ENCODE measurements at places on chromosomes 11 and 22. TPM values are rescaled to one million over a fixed set of nuclear protein-coding genes. Genes with fewer than 3 reads are reported as not detected.

CNTF gene
- total RNA-seq, result 3.8 TPM

DNA sequence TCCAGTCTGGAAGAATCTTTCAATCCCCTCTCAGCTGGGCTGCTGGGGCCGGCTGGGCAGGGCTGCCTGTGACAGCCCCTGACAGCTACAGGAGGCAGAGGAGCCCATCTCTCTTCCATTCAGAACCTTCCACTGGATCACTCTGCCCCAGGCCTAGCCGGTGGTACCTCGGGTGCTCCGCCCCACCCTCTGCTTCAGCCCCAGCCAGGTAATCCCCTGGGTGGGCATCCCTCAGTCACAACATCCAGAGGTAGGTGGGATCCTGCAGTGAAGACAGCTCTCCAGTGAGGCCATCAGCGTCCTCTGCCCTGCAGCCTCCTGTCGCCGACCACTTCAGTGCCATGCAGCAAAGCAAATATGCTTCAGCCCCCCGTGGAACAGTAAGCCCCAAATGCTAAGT lies 223.7 kb downstream of the DSCAML1 start:
- DNase-seq, result no peak

TENM4 gene
- 0.31 TPM for total RNA-seq

DNA sequence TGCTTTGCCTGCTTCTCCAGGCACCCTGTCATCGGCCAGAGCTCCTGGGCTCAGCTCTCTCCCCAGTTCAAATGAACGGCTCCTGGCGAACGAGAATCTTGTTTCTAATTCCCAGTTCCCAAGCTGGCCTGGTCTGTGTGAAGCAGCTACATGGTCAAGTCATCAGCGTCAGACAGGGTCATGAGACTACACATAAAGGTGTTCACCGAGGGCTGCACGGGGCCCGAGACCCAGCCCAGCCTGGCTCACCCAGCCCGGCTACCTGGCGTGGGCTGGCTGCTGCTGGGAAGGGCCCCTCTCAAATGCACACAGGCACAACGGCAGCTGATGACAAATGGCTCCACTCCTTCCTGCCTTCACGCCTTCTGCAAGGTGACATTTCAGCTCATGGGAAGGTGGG lies 14.6 kb upstream of the CELSR1 start:
- no peak for DNase-seq

DNA sequence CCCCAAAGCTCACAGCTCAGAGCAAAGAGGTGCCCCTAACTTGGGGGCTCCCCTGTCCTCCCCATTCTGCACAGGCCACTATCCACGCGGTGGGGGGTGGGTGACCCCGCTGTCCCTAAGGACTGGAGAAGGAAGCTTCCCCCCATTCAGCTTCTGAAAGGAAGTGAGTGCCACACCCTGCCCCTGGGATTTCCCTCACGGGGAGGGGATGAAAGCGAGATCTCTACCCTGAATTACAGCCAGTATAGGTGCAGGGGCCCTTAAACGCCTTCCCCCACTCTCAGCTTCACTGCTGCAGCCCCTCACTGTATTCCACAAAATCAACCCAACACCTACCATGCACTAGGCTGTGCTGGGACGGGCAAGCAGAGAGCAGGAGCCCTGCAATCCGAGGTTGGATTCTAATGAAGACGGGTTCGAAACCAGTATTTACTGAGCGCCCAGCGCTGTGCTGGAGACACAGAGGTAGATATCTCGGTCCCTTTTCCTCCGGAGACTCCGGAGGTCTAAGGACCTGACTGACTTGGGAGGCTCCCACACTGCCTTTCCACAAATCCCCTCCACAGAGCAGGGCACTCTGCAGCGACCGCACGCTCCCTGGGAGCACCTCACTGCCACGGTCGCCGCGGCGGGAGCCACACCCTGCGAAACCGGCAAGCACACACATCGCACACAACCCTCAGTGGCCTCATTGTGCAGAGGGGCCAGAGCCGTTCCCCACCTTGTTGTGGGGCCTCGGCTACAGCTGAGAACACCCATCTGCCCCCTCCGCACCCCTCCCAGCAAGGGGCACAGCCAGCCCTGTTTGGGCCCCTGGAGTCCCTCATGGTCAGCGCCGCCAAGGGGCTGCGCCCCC lies 1.8 kb downstream of the AHNAK start:
- DNase-seq, result no peak

WDR74 gene
- 163 TPM for total RNA-seq
